ENCODE measurements at places on chromosomes 13 and 19.
A peak's percentile ranks its signal among the peaks of the same experiment; 100 is the strongest.

DNA sequence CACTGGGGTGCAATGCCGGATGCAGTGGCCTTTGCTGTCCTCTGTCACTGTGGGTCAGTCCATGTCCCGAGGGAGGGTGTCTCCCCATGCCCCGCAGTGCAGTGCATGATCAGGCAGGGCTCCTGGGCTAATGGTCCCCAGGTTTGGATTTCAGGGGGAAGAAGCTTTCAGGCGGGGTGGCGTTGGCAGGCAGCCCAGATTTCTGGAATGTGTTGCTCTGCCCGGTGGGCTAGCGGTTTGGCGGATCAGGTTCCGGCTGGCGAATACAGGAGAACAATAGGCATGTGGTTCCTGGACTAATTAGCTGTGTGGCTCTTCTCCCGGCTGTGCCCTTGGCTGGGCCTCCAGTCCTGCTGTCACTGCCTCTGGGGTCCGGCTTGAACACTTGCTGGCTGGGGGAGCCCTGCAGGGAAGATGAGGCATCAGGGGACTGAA lies 141.3 kb downstream of the FGF9 start:
- DNase-seq = no peak

- DNase-seq = peak; percentile 47
Measured at GRCh38 chr13:74246487-74246886, 112.3 kb upstream of the KLF12 start.

DNA sequence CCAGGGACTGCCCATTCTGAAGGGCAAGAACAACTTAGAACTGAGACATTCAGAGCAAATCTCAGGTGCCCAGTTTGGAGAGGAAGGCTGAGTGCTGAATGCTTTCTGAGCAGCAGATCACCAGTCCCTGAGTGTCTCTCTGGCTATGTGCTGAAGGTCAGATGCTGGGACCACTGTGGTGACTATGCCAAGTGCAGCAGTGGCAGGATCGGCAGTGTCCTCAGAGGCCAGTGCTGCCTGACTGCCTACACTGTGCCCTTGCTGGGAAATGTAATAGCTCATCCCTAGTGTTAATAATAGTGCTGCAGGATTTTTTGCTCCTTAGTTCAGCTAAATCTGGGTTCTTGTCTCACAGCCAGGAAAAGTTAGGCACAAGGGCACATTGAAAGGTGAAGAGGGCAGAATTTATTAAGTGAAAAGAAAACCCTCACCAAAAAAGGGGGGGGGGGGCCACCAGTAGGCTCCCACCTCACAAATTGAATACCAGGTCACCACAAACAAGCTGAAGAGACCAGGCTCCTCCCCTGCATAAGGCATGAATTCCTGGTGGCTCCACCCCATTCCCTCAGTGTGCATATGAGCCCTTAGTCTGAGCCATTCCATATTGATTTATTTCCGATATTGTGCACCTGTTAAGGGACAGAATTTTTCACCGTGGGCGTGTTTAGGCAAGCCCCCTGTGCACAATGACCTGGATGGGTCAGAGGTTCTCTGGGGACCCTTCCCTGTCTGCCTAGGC lies 18.5 kb downstream of the RFXAP start:
- no peak for DNase-seq

- DNase-seq = no peak
Measured at GRCh38 chr13:113472355-113473025, 18.0 kb downstream of the DCUN1D2 start.

GRCh38 chr19:17766543-17767131 lies 15.4 kb downstream of the FCHO1 start:
- peak; percentile 62 for DNase-seq

- no peak for DNase-seq
Measured at GRCh38 chr13:65901723-65902122, 1328.4 kb downstream of the PCDH9 start.

DNA sequence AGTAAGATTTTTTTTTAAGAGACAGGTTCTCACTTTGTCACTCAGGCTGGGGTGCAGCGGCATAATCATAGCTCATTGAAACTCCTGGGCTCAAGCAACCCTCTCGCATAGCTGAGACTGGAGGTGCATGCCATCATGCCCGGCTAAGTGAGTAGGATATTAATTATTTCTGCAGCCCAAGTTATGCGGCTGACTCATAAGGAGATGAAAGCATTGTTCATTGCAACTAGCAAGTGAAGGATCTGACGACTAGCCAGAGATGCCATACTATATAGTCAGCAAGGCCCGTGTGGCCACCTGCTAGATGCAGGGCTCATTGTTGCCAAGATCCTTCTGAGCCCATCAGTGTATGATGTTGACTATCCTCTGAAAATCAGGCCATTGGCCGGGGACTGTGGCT lies 45.2 kb downstream of the ABCC4 start:
- no peak for DNase-seq

DNA sequence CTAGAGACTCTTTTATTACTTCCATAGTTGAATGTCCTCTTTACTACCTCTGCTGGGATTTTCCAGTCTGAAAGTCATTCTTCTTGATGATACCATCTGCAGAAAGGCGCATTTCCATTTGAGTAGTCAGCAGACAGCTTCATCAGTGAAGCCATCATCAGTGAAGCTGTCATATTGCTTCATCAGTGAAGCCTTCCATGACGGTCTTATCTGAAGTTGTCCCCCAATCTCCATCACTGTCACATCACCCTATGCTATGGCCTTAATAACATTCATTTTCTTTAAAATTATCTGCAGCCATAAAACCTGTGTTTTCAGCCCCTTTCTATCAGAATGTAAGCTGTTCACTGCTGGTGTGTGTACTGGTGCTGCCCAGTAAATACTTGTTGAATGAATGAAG lies 151.6 kb downstream of the B3GLCT start:
- DNase-seq = no peak

DNA sequence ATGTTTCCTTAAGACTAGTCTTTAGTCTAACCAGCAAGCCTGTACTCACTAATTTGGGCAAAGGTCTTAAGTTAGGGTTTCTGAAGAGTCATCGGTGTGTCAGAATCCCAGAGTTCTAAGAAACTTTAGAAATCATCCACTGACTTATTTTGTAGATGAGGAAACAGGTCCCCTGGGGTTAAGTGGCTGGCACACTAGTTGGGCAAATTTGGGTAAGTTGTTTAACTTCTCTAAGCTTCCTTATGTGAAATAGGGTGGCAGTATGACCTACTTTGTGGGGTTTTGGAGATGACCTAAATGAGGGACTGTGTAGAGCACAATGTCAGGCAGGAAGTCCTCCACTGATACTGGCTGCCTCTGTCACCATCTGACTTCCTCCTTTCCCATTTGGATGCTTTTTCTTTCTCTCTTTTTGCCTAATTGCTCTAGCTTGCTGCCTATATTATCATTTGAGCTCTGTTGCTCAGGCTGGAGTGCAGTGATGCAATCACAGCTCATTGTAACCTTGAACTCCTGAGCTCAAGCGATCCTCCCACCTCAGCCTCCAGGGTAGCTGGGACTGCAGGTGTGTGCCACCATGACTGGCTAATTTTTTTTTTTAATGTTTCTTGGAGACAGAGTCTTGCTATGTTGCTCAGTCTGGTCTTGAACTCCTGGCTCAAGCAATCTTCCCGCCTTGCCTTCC lies 2.3 kb downstream of the ADGRE3 start:
- no peak for DNase-seq

DNA sequence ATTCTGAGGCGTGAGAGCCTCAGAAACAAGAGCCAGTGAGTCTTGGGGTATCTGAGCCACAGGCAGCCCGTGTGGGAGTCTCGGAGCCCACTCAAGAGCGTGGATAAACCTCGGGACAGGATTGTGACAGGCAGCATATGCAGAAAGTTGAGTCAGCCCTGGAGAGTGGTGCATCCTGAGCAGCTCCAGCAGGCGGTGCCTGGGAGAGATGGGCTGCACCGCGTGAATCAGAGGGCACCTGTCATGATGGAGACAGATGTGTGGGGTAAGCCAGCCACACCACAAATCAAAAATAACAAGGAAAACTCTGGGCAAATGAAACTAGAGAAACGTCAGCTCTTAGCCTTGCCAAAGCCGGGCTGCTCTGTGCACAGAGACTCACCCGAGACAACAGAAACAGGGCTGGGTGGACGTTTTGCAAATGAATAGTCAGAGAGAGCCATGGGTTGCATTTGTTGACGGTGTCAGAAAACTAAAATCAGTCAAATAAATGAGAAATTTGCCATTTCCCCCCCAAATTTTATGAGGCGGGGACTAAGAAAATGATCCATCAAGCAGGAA lies 30.0 kb upstream of the POP4 start:
- peak; percentile 29 for DNase-seq

GRCh38 chr13:80496721-80497397 lies 155.9 kb upstream of the SPRY2 start:
- DNase-seq = no peak

DNA sequence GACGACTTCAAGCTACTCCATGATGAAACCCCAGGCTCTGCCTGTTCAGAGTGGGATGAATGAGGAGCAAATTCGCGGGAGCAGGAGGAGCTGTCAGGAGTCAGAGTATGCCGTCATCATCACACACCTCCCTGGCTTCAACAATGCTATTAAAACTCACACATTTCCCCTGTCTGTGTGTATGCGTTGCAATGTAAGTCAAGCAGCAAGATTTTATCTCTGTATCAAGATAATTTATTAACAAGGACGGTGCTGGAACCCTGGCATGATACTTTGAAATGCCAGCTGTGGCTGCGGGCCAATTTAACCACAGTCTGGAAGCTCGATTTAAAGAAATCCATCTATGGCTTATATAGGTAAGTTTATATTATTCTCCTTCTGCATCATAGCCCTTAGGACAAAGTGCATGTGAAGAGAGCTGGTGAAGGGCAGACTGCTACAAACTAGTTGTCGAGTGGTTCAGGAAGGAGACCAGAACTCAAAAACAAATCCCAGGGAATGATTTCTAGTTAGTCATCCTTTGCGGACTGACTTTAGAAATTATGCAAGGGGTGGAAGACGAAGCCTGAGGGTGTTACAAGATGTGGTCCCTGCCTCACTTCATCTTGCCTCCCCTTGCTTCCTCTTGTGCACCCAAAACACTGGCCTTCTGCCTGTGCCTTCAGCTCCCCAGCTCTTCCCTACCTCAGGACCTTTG lies 486.5 kb downstream of the COG6 start:
- DNase-seq = no peak

DNA sequence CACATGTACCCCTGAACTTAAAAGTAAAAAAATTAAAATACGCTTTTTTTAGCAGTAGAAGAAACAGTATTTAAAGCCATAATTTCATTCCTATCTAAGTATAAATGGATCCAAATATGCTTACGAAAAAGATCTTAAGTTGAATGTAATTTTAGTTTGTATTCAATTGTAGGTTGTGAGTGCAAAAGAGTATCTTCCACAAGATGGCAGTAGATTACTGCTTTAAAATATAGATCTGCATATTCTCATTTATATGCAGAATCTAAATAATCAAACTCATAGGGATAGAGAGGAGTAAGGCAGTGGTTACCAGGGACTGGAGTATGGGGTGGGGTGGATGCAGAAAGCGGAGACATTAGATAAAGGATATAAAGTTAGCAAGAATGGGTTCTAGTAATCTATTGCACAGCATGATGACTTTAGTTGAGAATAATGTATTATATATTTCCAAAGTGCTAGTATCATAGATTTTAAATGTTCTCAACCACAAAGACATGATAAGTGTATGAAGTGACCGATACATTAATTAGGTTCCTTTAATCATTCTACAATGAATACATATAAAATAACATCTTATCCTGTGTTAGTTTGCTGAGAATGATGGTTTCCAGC lies 14.2 kb downstream of the OR7A17 start:
- DNase-seq = no peak

DNA sequence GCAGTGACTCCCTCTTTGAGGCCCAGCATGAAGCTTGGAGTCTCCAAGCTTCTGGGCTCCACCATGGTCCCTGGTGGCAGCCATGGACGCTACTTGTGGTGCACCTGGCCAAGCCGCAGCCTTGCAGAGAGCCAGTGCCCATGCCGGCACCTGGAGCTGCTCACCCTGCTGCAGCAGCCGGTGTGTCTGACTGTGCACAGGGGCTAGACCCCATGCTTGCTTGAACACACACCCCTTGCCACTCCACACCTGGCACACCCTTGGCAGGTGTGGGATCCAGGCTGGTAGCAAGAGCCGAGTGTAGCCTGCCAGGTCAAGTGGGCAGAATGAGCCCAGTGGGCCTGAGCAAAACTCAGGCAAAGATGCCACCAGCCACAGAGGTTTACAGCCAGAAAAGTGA lies 18.6 kb upstream of the MLLT1 start:
- DNase-seq = no peak

GRCh38 chr19:42303101-42303464 lies 659 bp upstream of the PAFAH1B3 start:
- no peak for DNase-seq

GRCh38 chr19:3466635-3467034 lies 13.7 kb downstream of the SMIM24 start:
- DNase-seq = no peak

- DNase-seq = peak; percentile 98
Measured at GRCh38 chr19:55654868-55655647, at the start of gene U2AF2. Gene U2AF2, plus strand, starts transcription at chr19:55655035. Its CDS starts 70 bp downstream, at chr19:55655105.

DNA sequence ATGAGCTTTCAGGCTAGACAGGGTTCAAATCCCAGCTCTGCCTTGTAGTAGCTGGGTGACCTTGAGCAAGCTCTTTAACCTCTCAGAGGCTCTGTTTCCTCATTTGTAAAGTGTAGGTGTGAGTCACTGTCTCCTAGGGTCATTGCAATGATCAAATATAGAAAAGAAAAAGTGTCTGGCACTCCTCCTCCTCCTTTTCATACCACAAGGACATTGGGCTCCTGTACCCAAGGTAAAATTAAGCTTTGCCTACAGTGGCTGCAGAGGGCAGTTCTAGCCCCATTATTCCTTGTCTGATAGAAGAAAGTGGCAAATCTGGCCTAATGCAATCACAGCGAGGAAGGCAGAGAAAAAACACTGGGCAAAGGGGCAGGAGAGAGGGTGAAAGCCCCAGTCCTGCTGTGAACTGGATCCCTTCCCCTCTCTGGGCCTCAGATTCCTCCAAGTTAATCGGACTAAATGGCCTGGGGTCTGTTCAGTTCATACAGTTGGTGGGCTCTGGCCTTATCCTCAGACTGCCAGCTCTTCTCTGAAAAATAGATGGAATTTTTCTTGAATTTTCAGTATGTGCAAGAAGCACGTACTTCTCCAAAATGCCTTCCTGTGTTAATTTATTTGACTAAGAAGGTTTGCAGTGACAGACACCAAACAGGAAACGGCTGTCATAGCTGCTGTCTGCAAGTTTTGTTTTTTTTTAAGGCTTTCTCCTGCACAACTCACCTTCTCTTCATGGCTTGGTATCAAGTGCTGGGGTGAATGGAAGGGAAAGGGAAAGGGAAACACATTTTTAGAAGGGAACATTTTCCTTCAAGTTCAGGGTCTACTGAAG lies 35.3 kb downstream of the RGCC start:
- no peak for DNase-seq

DNA sequence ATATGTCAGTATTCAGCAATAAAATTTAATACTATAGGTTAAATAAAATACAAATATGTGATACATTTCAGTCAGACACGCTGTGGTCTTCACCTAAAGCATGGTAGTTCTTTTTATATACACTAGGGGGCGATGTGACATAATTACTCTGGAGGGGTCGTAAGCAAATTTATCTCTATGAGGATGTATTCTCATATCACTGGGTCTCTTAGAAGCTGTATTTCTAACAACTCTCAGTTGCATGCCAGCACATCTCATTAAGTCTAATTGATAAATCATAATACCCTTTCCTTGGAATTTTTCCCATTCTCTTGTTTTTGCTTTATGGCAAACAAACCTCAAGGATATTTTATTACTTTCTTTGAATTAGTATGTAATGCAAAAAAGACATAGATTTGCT lies 3.9 kb upstream of the PCDH17 start:
- no peak for DNase-seq

GRCh38 chr19:39590265-39590664 lies 12.1 kb upstream of the LGALS13 start:
- DNase-seq = no peak

Data from stimulated activated naive CD8-positive, alpha-beta T cell treated with anti-CD3 and anti-CD28 coated beads, Interleukin-15, Interleukin-2, amounts not matched to agents 100 U/mL and 50 U/mL, for 24 hours (primary cell).